Suprapubic skin (tissue), 4 donors: ENCODE measurements at places on chromosomes 2 and 18.

- DNase-seq = no peak
Measured at GRCh38 chr2:235463893-235464292, 29.9 kb upstream of the AGAP1 start.

DNA sequence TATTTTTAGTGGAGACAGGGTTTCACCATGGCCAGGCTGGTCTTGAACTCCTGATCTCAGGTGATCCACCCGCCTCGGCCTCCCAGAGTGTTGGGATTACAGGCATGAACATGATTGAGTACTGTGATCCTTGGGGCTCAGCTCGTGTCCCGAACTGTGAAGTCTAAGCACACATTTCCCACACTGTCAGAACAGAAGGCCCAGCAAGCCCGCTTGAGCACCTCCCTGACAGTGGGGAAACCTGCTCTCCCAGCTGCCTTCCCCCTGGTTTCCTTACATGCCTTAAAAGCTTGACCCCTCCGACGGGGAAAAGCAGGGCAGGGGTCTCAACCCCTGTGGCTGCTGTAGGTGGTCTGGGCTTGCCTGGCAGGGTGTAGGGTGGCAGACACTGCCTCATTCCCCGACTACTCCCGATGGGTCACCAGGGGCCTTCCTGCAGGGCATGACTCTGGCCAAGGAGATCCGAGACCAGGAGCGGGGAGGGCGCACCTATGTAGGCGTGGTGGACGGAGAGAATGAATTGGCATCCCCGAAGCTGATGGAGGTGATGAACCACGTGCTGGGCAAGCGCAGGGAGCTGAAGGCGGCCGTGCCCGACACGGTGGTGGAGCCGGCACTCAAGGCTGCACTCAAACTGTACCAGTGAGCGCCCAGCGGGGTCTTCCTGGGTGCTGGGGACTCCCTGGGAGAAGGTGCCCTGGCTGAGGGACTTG lies 10.1 kb downstream of the VIL1 start:
- DNase-seq = no peak

DNA sequence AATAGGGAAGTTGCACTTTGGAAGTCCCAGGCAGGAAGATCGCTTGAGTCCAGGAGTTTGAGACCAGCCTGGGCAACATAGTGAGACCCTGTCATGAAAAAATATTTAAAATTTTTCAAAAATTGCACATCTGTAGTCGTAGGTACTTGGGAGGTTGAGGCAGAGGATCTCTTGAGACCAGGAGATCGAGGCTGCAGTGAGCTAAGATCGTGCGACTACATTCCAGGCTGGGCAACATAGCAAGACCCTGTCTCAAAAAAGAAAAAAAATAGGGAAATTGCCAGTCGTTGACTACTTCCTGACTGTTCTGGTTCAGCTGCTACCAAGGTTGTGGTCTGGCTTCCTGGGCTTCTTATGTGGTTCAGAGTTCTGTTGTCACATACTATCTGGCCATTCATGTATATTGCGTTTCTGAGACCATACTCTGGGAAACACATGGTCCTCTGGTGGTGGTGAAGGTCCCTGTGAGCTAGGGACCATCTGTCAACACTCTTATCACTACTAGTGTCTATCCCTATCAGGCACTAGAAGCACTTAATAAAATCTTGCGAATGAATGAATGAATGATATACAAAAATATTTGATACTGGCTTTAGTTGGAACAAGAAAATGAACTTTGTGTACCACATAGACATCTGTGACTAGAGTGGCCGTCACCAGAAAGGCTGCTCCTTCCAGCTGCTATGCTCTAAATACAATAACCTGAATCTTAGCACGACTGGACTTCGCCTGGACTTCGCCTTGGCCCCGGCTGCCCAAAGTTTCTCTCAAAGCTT lies 861 bp upstream of the KLHL23 start:
- DNase-seq = no peak

- DNase-seq = no peak
Measured at GRCh38 chr2:76567478-76567877, 856.8 kb upstream of the GCFC2 start.

DNA sequence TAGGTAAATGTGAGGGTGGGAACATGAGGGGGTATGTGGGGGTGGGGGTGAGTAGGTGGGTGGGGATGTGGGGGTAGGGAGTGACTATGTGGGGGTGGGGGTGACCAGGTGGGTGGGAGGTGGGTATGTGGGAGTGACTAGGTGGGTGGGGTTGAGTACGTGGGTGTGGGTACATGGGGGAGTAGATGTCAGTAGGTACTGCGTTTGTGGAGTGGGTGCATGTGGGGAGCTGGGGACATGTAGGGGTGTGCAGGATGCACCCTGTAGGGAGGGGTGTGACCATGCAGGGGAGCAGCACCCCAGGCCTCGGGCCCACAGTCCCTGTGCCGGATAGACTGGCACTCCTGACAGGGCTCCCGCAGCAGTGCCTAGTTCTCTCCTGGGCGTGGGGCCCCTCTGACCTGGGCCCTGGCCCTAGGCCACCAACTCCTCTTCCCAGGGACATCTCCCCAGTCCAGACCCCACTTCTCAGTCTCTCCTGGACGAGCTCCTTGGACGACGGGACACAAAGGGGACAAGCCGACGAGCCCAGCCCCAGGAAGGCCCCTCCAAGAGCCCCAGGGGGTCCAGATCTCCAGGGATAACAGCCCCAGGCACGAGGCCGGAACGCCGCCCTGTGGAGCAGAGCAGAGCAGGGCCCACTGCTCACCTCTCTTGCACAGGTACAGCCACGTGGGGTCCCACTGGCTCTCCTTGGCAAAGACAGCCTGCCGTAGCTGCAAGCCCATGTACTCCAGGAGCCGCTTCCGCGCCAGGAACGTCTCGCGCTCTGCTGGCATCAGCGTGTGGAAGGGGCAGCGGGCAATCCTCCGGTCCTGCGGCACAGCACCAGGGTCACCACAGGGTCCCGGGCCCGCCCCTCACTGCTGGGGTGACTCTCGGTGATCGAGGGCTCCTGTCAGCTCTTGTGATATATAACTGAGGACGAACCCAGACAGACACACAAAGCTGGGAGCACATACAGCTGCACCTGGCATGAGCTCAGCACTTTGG lies 58.2 kb downstream of the ANKMY1 start:
- DNase-seq = peak; percentile 75

GRCh38 chr2:177893880-177894279 lies 178.7 kb downstream of the PDE11A start:
- DNase-seq = no peak

DNA sequence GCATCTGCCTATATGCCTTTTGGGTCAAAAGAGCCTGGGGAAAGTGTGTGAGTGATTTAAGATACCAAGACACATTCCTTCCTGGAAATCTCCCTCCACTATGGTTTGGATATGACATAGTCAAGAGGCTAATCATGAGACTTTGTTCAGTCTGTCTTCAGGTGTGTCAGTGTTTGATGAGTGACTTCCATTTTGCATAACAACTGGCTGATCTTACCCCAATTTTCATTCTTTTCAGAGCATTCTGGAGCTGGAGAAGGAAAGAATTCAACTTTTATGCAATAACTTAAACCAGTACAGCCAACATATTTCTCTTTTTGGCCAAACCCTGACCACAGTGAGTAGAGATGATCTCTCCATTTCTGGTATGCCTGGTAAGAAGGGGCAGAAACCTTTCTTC lies 39.4 kb downstream of the SPC25 start:
- DNase-seq = no peak

- DNase-seq = no peak
Measured at GRCh38 chr2:173119069-173119807, 43.6 kb downstream of the MAP3K20 start.

DNA sequence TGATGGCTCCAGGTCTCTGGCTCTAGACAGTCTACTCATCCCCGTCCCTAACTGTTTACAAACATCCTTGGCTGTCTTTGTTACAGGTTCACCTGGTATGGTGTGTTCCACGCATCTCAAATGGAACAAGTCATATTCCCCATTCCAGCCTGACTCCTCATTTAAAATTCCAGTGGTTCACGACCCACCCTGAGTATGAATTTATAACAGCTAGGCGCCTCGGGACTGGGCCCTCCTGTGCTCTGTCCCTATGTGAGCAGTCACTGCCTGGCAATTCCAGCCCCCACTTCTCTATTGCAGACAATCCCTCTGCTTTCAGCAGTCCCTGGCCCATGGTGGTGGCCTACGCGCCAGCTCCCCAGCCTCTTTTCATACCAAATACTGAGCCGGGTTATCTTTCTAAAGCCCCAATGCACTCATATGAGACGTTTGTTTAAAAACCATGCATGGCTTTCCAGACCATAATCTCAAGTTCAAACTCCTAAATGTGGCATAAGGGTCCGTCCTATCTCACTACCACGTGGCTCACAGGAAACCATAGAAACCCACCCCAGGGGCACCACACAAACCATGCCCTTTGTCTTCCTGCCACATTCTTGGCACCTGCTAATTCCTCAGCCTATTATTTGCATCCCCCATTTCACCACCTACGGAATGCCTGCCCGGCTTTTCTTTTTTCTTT lies 1.6 kb downstream of the SERPINB8 start:
- DNase-seq = no peak

DNA sequence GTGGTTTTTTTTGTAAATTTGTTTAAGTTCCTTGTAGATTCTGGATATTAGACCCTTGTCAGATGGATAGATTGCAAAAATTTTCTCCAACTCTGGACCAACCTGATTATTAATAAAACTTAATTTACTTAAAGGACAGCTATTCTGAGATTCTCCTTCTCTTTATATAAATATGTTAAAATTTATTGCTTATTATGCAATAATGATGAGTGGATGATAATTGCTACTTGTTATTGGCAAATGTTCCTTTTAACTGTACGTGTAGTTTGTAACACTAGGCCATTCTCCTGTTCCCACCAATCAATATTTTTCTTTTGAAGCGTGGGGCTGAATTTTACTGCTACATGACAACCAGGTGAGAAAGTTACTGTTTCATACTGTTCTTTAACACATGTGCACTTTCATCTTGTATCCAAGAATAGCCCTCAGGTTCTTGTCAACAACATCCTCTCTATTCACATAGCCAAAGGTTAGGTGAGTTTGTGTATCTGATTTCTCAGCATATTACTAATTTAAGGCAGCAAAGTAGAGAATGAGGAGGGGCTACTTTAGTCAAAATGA lies 16.6 kb upstream of the STK17B start:
- DNase-seq = no peak

GRCh38 chr18:4851301-4851976 lies 345.6 kb downstream of the AKAIN1 start:
- no peak for DNase-seq

- peak; percentile 18 for DNase-seq
Measured at GRCh38 chr2:85802354-85803103, 48.7 kb downstream of the ATOH8 start.

- DNase-seq = no peak
Measured at GRCh38 chr18:56207989-56208388, 430.4 kb downstream of the TXNL1 start.

- no peak for DNase-seq
Measured at GRCh38 chr2:37414470-37414949, 70.1 kb downstream of the QPCT start.

DNA sequence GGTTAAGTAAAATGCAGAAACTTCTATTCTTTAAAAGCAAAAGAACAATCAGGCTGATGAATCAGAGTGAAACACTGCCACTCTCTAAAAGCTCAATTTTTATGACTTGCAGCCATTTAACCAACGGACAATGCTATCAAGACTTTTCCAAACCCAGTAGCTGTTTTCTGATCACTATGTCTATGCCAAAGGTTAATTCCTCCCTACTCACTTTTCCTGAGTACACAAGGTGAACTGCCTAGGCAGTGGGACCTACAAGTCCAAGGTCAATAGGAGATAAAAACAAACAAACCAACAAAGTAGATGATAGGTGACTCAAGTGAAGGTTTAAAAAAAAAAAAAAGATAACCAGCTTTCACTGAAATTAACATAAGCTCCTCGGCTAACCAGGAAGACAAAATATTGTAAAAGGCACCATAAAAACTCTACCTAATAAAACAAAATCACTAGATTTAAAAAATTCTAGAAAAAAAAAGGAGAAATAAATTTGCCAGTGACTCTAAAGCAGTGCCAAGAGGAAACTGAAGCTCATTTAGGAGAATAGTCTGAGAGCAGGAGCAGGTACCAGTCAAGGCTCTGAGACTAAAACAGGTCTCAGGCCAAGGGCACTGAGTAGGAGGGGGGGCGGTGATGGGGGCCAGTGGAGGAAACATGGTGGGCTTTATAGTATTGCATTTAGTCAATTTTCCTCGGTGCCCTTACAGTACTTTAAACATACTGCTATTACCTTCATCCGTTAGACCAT lies 134.1 kb upstream of the DLGAP1 start:
- no peak for DNase-seq

GRCh38 chr18:66048406-66048805 lies 297.6 kb downstream of the CDH7 start:
- no peak for DNase-seq

DNA sequence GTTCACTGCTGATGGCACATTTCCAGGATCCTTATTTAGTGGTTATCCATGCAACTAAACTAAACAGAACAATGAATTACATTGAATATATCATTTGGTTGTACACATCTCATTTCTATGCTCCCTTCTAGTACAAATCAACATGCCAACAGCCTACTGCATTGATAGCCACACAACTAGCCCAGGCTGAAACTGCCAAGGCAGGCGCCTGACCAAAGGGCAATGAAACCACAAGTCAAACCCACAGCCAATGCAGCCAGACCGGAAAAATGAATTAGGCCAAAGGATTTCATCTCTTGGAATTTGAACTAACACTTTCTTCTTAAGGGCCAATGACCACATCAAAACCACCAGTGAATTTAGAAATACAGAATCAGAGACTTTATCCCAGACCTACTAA lies 196.4 kb downstream of the NOL4 start:
- no peak for DNase-seq

GRCh38 chr2:172376505-172377125 lies 50.8 kb upstream of the ITGA6 start:
- DNase-seq = no peak

- no peak for DNase-seq
Measured at GRCh38 chr2:172358691-172359556, 68.5 kb upstream of the ITGA6 start.

- DNase-seq = no peak
Measured at GRCh38 chr2:128301501-128301966, 17.1 kb downstream of the HS6ST1 start.

DNA sequence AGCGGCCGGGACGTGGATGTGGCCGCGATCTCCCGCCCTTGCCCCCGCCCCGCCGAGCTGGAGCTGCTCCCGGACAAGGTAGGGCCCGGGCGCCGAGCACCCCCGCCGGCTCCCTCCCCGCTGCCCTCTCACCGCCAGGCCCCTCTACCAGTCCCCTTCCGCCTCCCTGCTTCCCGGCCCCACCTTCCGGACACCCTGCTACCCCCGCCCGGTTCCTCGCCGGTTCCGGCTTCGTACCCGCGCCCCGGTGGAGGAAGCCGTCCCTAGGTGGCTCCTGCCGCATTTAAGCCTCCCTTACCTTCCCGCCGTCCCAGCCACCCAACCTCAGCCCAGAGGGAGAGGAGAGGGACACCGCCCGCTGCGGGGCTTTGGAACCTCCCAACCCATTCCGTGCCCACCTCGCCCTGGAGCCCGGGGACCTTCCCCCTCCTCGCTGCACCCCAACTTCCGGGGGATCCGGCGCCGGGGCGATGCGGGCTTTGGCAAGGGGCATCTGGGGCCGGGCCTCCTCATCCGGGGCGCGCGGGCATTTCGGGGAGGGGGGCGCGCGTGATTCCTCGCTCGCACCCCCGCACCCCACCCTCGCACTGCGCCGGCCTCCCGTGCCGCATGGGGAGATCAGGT lies 475 bp downstream of the B3GNT2 start:
- peak; percentile 86 for DNase-seq
